ENCODE measurements at places on chromosomes 2 and 18.

- no peak for DNase-seq
Observed at GRCh38 chr18:60446821-60447220, 74.2 kb upstream of the MC4R start.

GRCh38 chr18:27121108-27121507 lies 64.0 kb downstream of the CHST9 start:
- DNase-seq: no peak

DNA sequence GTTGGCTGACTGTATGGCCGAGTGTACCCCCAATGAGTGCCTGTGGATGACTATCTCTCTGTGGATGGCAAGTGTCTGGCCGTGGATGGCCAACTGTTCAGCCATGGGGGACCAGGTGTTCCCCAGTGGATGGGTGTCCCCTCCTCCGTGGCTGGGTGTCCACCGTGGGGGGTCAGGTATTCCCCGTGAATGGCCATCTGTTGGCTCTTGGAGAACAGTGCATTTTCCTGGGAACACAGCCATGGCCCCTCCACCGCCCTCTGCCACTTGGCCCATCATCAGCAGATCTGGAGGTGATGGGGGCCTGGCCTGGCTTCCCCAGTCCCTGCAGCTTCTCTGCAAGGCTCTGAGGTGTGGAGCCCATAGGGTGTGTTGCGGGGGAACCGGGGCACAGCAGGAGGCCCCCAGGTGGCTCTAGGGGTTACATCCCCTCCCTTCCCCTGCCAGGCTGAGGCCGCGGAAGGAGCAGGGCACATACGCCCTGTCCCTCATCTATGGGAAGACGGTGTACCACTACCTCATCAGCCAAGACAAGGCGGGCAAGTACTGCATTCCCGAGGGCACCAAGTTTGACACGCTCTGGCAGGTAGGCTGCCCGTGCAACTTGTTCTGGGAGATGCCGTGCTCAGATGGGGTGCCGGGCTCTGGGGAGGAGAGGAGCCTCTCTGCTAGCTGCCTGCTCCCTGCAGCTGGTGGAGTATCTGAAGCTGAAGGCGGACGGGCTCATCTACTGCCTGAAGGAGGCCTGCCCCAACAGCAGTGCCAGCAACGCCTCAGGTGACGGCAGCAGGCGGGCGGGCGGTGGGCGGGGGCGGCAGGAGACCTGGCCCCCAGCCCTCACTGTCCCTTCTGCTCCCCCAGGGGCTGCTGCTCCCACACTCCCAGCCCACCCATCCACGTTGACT lies 19.3 kb downstream of the ZAP70 start:
- DNase-seq: no peak

- no peak for DNase-seq
Observed at GRCh38 chr18:61443081-61443725, 110.0 kb downstream of the CDH20 start.

DNA sequence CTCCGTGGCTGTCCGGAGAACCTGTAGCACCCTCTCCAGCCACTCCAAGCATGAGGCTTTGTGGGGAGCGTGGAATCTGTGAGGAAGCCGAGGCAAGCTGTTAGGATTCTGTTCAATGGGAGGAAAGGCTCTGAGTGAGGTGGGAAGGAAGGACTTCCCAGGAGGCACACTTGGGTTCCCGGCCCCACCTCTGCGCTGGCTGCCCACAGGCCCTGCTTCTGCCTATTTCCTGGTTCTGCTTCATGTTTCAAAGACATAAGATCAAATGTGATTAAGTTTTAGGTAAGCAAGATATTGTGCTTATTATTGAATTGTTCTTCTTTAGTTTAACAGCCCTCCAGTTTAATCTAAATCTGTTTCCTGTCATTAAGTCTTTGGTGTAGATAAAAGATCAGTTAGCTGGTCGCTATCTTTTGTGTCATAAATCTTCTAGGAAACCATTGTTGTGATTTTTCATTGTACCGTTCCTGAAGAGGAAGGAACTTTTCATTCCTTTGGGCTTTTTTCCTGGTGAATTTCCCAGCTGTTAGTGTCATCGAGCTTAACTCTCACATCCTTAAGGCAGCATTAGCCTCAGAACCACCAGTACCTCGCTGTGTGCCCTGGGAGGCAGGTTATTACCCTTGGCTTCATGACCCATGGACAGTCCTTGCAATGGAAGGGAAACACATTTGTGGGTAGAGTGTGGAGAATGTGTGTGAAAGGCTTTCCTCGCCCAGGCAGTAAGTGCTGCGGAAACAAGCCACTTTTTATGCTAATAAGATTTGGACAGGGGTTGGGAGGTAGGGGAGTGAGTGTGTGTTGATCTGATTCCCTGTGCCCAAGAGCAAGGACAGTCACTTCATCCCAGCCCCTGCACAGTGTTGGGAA lies 61.9 kb upstream of the ALPP start:
- no peak for DNase-seq

DNA sequence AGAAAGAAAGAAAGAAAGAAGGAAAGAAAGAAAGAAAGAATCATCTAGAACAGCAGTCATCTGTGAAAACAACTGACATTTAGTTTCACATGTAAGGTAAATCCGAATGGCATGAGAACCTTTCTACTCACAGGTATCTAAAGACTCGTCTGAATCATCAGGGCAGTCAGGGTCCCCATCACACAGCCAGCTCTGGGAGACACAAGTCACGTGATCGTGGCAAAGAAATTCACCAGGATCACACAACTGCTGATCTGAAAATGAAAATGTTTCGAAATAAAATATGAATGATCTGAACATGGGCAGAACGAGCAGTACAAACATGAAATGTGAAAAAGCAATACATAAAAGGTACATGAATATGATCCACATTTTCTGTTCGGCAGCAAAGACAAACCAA lies 320.7 kb downstream of the LRP1B start:
- no peak for DNase-seq

DNA sequence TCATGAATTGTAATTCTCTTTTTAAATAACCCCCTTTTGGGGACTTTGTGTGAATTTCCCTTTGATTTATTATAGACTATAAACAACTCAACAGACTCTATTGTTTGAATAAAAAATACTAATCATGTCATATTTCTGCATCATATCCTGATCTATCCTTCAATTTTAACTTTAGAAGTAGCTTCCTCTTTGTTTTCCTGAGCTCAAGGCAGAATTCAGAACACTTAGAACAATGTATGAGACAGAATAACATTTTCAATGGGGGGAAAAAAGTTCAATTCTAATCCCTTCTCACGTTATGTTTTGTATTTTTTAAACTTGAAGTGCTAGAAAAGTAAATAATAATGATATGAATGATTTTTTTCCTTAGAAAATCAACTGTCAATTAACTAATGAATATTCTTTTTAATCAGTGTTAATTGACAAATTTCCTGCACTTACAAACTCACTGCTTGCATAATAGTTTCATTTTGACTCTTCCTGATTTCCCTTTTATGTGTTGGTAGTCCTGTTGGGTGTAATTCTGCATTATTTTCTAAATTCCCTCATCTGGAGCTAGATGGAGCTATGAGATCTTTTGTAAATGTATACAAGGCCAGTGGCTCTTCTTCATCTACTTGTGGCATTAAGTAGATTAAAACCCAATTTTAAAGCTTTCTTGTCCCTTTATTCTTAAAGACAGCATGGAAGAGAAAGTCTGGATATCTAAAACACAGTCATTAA lies 326.1 kb downstream of the PARD3B start:
- DNase-seq: no peak

GRCh38 chr2:140128909-140129308 lies 1348.7 kb upstream of the NXPH2 start:
- no peak for DNase-seq
